GM04504 (cell line): ENCODE measurements at places on chromosomes 2 and 18.

DNA sequence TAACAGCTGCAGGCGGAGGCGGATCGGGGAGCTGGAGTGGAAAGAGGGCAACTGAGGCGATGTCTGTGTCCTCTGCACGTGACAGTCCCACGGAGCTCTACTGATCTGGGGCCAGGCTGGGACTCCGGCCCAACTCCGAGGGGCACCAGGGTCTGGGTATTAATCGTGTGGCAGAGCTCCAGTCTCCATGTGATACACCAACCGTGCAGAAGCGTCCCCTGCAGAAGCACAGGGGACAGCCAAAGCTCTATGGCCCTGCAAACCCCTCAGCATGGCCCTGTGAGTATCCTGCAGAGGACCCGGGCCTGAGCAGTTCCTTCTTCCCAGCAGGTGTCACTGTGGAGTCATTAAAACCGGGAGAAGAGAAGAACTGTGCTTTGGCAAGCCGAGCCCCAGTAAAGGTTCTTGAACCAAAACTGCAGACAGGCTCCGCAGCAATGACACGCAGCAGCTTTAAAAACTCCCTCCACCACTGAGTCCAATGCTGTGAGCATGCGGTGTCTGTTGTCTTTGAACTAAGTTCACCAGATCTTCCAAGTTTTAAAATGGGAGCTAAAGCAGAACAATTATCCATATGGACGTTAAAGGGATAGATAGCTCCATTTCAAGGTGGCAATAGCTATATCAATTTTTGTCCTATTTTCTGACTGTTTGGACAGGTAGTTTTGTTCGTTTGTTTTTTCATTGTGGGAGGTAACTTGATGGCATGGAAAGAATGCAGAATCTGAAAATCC is 79.4 kb downstream of the TMEM182 start:
- DNase-seq, result peak; percentile 15

- DNase-seq, result no peak
Measured at GRCh38 chr2:73292316-73292905, 937 bp downstream of the EGR4 start.

DNA sequence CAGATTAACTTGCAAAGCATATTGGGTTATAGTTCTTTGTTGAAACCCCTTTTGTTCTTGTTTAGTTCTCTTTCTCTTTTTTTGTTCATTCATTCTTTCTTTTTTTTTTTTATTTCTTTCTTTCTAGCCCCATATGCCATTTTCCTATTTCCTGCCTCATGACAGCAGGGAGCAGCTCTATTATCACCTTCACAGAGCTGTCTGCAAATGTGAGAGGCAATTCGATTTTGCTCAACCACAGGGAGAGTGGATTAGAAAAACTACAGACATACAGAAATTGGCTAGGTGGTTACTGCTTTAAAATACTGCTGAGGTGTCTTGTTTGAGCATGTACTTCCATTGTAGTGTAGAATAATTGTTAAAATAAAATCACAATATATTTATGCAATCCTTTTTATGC is 44.2 kb upstream of the TBR1 start:
- DNase-seq, result no peak

GRCh38 chr2:12162269-12163247 is 416.1 kb downstream of the LPIN1 start:
- DNase-seq, result no peak

DNA sequence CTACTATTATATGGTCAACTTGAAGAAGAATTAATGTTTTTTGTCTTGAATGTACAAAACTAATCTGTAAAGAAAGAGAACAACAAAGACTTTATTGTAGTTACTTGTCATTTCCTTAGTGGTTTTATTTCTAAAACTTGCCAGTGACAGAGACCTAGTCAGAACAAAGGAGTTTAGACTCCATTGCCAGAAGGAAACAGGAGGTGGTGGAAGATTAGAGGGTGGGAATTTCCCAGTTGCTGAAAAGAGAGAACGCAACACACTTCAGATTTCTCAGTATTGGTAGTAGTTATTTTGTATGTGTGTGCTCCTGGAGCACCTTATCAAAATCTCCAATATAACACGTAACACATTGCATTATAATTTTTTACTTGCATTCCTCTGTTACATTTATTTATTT is 81.4 kb downstream of the CDCA7 start:
- DNase-seq, result no peak

GRCh38 chr2:10038716-10039115 is 4.6 kb upstream of the KLF11 start:
- no peak for DNase-seq

- DNase-seq, result no peak
Measured at GRCh38 chr2:108615480-108616090, 81.3 kb downstream of the LIMS1 start.

GRCh38 chr2:174680221-174680620 is 82.6 kb upstream of the WIPF1 start:
- DNase-seq, result no peak
